SK-N-SH (cell line): ENCODE measurements at places on chromosomes 4 and X. TPM values are rescaled to one million over a fixed set of nuclear protein-coding genes. Genes with fewer than 3 reads are reported as not detected.

Gene MAGEA2B
- 17.1 and 29.5 TPM in 2 replicates for polyA plus RNA-seq

DNA sequence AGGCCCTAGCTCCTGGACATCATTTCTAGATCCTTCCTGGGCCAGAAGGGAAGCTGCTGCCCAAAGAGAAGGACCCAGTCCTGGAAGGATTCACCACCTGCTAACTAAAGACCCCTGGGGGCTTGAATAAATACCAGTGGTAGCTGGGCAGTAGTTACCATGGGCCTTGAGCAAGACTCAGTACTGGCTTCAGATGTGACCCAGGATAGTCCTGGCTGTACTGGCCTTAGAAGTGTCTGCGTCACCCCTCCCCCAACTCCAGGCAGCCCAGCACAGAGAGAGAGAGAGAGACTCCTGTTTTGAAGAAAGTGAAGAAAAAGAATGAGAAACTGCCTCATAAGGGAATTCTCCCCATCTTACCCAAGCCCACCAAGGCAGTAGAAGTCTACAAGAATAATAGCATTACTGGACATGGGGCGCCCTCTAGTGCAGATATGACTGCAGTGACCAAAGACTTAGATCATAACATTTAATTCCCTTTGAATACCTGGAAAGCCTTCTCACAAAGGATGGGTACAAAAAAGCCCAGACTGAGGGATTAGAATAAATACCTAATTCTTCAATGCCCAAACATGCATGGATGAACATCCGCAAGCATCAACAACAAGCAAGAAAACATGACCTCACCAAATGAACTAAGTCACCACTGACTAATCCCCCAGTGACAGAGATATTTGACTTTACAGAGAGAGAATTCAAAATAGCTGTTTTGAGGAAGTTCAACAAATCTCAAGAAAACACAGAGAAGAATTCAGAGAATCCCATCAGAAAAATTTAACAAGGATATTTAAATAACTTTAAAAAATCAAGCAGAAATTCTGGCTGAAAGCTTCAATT is 171.8 kb downstream of the HNRNPD start:
- no peak overlapping the region for H3K4me3 ChIP-seq
- peak; percentile 17 for DNase-seq
- H3K36me3 ChIP-seq = no peaks in the 10 kb centered on the region
- H3K4me1 ChIP-seq = no peaks in the 10 kb centered on the region
- H3K27me3 ChIP-seq = no peaks in the 10 kb centered on the region
- no peak overlapping the region for H3K27ac ChIP-seq

Gene SRPK3
- polyA plus RNA-seq = 0.50 and 0.74 TPM in 2 replicates

Gene CXorf51B
- polyA plus RNA-seq = not detected in 2 replicates

Gene SLC26A1
- 0.05 and 0.08 TPM in 2 replicates for polyA plus RNA-seq

DNA sequence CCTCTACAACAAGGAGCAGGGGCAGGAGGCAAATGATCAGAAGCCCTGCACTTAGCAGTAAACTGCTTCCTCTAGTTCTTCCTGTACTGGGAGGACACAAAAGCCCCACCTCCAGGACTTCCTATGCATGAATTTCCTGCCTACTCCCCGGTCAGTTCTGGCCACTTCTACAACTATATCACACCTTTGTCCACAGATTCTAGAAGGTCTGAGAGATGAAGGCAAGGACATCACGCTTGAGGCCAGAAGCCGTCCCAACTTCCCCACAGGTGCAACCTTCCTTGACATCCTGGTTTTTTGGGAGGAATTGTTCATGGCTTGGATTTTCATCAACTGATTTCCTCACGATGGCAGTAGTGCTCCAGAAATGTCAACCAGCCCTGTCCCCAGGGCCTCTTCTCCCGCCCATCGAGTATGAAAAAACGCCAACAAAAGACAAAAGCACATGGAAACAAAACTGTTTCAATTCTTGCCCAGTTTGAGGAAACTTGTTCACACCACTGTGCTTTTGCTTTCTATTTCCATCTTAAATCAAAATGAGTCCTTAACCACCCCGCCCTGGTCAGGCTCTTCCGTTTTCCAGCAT is 206.5 kb upstream of the STK26 start:
- no peaks in the 10 kb centered on the region for H3K36me3 ChIP-seq
- H3K27me3 ChIP-seq = no peaks in the 10 kb centered on the region
- H3K27ac ChIP-seq = no peak overlapping the region
- H3K4me1 ChIP-seq = no peaks in the 10 kb centered on the region; the same call in 1 of the 2 replicates
- DNase-seq = peak; percentile 51
- H3K4me3 ChIP-seq = peak overlapping the region; percentile 43; the same call in 1 of the 2 replicates

DNA sequence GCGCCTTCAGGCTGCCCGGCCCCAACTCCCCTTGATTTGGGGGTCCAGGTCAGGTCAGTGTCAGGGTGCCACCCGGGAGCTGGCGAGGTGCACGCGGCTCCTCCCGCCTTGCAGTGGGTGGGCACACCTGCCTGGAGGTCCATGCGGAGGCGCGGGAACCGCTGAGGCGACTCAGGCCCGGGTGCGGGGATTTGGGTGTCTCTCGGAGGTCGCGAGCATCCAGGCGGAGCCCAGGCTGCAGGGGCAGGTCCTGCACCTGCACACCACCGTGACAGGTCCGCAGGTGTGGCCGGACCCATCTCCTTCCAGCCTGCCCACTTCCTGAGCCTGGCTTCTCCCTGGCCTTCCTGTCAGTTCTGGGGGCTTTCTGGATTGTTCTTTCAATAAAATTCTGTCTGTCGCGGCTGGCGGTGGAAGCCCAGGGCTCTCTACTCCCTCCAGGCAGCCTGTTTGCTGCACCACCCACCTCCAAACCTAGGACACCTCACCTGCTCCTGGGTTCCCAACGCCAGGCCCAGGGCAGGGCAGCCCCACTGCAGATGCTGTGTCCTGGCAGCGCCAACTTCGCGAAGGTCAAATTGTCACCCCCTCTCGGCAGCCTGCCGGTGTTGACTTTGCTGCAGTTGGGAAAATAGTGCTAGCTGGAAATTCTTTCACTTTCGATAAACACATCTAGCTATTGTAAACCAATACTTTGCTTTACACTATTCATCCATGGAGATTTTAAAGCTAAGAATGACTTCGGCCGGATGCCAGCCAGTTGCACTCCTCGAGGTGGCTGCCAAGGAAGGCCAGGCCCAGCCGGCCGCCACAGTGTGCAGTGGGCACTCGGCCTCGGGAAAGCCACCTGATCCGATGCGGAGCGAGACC is 35.9 kb downstream of the FGFRL1 start:
- H3K4me3 ChIP-seq = no peak overlapping the region; the same call in 1 of the 2 replicates
- H3K27me3 ChIP-seq = peaks cover 40% of the 10 kb centered on the region
- H3K27ac ChIP-seq = no peak overlapping the region
- DNase-seq = no peak
- no peaks in the 10 kb centered on the region for H3K36me3 ChIP-seq

DNA sequence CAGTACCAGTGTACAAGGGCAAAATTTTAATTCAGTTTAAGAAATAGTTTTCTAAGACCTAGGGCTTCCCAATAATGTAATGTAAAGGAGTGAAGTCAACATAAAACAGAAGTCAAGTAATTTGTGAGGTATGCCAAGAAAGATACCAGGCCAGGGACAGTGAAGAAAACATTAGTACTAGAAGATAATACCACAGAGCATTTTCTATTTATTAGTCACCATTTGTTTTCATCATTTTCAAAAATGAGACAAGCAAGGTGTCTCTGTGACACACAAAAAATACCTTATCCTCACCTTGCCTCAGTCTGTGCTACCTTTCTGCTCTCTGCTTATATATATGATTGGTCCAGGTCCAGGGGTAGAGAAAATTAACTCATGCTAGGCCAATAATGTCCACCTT is 46.8 kb downstream of the VEGFC start:
- no peak overlapping the region; the same call in 1 of the 2 replicates for H3K27ac ChIP-seq
- no peak for DNase-seq
- H3K27me3 ChIP-seq = no peaks in the 10 kb centered on the region
- peaks cover 35% of the 10 kb centered on the region for H3K4me1 ChIP-seq
- no peak overlapping the region for H3K4me3 ChIP-seq
- peaks cover 32% of the 10 kb centered on the region for H3K36me3 ChIP-seq

GRCh38 chrX:149312988-149313387 is 192.1 kb downstream of the IDS start:
- no peaks in the 10 kb centered on the region for H3K27me3 ChIP-seq
- H3K4me3 ChIP-seq = no peak overlapping the region
- no peaks in the 10 kb centered on the region for H3K4me1 ChIP-seq
- no peak overlapping the region for H3K27ac ChIP-seq
- no peaks in the 10 kb centered on the region for H3K36me3 ChIP-seq

- H3K36me3 ChIP-seq = peaks cover 63% of the 10 kb centered on the region
- H3K4me3 ChIP-seq = no peak overlapping the region
- H3K27me3 ChIP-seq = no peaks in the 10 kb centered on the region
Observed at GRCh38 chr4:94253036-94253435, 45.4 kb downstream of the SMARCAD1 start.
